RWPE1 (cell line): ENCODE measurements at places on chromosomes 3 and 15.

- no peak for DNase-seq
Observed at GRCh38 chr3:122961146-122961545, 66.4 kb downstream of the SEMA5B start.

DNA sequence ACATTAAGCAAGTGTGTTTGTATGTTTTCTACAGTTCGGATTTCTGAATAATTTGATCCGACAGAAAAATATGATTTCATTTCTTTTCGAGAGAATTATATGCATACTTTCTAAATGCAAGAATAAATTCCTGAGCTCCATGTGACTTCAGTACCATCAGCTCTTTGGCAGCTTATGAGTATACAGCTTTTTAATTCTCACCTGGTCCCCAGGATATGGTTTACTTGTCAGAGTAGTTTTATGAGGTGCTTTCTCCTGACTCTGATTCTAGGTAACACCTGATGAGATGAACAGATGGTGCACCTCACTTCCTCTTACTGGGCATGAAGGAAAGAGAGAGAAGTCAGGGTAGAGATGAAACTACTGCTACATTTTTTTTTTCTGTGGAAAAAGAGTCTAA, 3.1 kb downstream of the HGD start:
- no peak for DNase-seq

DNA sequence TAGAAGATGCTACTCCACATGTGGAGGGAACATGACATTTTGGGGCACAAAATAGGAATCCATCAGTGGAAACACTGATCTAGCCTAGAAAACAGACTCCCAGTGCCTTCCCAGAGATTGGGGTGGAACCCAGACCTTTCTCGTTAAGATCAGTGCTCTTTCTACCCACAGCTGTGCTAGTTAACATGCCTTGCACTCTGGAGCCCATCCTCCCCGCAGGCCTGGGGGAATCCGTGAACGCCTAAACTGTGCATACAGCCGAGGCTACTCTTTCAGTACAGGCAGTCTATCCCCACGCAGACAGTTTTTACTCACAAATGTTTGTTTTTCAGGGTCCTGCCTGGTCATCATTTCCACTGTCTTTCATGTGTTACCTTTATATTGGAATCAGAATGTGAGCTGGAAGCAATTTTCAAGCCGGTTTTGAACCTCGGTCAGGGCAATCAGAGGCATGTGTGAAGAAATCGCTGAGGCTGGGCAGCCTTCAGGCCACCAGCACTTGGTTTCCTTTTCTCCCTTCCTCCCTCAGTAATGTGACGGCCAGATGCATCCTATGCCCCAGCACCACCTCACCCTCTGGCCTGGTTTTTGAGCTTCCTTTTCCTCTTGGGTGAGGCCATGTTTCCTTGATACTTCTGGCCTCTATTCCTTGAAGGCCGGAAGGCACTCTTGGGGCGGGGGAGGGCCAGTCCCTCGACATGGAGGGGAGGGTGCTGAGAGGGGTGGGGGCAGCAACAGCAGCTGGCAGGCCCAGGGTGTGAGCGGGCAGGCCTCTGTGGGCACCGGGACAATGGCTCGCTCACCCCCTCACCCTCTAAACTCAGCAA, 123.6 kb upstream of the GALNT15 start:
- DNase-seq = no peak

- no peak for DNase-seq
Observed at GRCh38 chr3:85758442-85758841, 799.7 kb downstream of the CADM2 start.

- DNase-seq = no peak
Observed at GRCh38 chr3:99854756-99855298, 37.2 kb downstream of the CMSS1 start.

DNA sequence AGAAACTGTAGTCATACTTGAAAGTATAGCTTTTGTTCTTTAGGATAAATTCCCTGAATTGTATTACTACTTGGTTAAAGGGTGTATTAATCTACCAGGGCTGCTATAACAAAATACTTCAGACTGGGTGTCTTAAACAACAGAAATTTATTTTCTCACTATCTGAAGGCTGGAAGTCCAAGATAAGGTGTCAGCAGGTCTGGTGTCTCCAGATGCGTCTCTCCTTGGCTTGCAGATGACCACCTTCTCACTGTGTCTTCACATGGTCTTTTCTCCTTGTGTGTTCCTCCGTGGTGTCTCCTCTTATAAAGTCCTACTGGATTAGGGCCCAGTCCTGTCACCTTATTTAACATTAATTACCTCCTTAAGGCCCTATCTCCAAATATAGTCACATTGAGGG, 33.7 kb downstream of the MED12L start:
- no peak for DNase-seq
